ENCODE measurements at places on chromosomes 7 and 10.

DNA sequence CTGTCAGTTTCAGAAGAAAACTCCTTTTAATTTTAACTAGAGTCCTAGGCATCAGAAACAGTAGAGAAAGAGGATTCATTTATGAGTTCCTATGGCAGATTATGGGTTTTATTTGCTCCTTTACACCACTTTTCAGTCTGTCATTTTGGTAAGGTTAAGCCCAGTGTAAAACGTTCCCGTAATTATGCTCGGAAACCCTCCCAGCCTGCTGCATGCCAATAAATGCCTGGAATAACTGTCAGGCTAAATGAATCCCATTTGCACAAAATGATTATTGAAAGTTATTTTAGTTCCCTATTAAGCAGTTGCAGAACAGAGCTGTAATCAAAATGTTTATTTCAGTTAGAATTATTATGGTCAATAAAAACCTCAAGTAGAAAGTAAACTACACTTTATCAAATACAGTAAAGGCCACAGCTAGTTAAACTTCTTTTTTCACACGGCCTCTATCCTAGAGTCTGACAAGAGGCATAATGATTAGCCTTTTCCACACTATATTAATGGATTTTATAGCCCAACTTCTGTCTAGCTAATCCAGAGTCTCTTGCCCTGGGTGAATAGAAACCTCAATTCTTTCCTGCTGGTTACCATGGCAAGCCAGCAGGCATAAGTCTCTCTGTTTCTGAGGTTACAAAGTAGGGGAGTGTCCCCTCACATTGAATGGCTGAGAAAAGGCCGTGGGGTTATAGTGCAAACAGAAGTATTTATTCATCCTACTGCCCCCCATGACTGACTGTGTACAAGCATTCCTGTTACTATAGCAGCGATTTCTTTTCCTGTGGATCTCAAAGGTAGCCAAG is 80.8 kb upstream of the NPVF start:
- no peak for DNase-seq

GRCh38 chr10:131773370-131774343 is 127.2 kb upstream of the PPP2R2D start:
- DNase-seq, result no peak

- DNase-seq, result no peak
Measured at GRCh38 chr7:87116315-87116714, 35.9 kb upstream of the DMTF1 start.

DNA sequence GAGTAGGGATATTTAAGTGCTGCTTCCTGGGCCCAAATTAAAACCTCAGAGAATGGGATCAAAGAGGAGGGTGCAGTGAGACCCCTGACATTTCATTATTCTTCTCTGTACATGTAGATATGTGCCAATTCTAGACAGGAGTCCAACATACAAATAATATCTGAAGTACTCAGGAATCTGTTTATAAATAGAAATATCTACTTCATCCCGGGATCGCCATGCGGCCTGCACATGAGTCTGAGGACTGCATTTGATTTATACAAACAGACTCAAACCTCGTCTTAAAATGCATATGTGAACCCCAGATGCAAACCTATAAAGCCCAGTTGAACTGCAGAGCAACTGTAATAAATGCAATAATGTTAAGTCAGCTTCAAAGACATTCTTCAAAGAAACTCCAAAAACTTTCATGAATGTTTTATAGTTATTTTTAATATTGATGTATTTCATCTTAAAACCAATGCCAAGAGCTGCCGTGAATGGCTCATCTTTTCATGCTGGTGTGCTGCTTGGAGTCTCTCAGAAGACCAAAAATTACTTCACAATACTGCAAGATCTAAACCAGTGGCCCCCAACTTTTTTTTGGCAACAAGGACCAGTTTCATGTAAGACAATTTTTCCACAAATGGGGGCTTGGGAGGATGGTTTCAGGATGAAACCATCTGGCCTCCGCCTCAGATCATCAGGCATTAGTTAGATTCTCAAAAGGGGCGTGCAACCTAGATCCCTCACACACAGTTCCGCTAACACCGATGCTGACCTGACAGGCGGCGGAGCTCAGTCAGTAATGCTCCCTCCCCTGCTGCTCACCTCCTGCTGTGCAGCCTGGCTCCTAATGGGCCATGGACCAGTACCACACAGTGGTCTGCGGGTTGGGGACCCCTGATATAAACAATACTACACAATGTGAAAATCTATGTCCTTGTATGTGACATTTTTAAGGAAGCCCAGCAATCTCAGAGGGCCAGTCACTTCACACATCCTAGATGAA is 166.9 kb downstream of the PARD3 start:
- DNase-seq, result no peak

GRCh38 chr10:5038733-5039132 is 35.1 kb upstream of the AKR1C2 start:
- DNase-seq, result no peak

DNA sequence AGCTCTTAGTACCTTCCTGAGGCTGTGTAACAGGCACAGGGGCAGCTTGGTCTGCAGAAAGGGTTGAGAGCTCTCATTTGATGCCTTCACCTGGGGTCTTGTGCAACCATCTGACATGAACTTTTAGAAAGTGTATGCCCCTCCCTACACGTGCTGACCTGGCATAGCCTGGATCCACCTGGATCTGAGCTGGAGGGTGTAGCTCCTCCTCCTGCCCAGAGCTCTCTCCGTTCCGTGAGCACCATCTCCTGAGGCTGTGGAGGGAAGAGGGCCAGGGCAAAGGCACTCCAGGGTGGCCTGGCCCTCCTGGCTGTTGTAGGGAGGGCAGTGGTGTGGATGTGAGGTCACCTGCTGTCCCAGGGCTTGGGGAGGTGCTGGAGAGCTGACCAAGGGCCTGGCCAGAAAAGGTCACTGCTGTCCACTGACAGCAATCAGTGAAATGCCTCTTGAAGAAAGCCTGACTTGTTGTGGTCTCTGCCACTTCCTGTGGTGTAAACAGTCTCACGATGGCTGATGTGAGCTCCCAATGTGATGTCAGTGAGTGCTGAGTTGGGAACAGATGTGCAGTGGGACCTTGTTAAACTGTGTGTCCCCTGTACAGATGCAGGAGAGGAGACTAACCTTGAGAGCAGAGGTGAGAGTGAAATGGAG is 23.0 kb downstream of the AMZ1 start:
- no peak for DNase-seq

DNA sequence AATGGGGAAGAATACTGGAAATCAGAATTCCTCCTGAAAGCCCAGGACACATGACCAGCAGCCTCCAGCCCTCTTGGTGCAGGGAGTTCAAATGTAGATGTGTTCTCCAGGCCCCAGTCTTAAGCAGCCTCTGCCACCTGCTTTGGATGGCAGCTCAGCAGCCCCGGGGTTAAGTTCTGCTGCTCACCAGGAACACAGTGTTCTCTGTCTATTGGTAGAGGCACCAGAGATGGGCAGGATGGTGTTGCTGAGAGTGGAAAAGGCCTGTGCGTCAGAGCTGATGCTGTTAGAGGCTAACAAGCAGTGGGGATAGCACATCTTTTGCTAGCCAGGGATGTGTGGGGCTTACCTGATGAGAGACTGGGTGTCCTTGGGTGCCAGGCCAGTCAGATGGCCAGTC is 56.8 kb downstream of the PAX2 start:
- DNase-seq, result no peak

- DNase-seq, result no peak
Measured at GRCh38 chr10:3192856-3193635, 20.5 kb upstream of the PITRM1 start.

- no peak for DNase-seq
Measured at GRCh38 chr10:87177-88080, 38.3 kb upstream of the TUBB8 start.

GRCh38 chr7:101058355-101058754 is 26.9 kb upstream of the TRIM56 start:
- peak; percentile 9 for DNase-seq

DNA sequence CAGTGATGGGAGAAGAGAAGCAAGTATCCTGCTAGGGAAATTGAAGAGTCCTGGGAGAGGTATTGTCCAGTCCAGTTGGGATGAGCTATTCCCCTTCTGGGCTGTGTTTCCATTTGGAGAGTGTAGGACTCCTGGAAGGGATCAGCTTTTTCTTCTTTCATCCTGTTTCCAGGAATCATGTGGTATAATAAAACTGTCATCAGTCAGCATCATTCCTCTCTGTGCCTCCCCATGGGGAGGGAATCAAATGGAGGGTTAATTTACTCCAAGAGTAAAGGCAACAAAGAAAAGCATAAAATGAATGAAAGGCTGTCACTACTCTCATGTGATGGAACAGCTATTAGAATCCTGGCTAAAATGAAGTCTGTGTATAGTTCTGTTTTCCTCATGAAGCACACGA is 429.9 kb downstream of the SORCS3 start:
- no peak for DNase-seq

DNA sequence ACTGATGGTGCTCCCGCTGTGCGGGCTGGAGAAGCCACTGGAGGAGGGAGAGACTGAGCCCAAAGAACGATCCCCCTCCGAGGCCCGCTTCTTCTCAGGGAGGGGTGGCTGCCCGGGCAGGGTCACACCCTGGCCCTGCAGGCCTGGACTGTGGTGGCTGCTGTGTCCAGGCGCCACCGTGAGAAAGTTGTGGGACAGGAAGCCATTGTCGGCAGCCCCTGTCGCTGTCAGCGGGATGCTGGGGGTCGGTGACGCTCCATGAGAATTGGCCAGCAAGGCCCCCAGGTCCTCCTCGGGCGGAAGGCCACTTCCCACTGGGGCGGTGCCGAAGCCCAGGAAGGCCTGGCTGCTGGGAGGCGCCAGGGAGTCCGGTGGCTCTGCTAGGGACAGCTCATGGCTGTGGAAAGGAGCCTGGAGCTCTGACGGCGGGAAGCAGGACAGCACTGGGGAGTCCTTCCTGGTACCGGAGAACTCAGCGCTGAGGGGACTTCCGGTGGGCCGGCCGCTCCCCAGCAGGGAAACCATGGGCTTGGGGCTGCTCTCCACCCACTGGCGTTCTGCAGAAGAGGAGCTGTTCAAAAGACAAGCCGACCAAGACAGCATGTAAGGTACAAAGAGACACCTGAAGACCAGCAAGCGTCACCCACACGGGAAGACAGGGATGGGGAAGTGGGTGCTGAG is 278.8 kb downstream of the TNS3 start:
- no peak for DNase-seq

DNA sequence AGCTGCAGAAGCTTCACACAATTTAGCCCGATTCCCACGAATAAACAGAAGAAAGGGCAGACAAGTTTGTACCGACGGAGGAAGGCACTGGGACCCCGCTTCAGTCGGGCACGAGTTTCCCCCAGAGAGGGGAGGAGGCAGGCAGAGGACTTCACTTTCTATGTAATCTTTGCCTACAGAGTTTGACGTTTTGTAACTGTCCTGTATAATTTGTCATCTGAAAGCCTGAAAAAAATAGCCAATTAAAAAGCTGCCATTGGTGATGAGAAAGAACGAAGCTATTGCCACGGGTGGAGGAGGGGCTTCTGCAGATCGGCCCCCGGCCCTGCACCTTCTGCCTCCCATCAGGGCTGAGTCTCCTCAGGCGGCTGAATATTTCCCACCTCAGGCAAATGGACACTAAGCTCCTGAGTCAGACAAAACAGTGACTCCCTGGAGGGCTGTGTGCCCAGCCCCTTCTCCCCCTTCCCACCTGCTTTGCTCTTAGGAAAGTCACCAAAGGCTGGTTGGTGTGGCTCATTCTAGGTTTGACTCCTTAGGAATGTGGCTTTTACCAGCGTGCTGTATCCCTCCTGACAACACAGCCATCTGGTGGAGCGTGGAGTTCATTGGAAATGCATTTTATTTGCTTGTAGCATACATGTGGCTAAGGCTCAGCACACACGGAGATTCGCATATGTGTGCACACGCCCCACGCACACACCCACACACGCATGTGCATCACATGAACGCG is 117.4 kb downstream of the VIPR2 start:
- DNase-seq, result no peak

DNA sequence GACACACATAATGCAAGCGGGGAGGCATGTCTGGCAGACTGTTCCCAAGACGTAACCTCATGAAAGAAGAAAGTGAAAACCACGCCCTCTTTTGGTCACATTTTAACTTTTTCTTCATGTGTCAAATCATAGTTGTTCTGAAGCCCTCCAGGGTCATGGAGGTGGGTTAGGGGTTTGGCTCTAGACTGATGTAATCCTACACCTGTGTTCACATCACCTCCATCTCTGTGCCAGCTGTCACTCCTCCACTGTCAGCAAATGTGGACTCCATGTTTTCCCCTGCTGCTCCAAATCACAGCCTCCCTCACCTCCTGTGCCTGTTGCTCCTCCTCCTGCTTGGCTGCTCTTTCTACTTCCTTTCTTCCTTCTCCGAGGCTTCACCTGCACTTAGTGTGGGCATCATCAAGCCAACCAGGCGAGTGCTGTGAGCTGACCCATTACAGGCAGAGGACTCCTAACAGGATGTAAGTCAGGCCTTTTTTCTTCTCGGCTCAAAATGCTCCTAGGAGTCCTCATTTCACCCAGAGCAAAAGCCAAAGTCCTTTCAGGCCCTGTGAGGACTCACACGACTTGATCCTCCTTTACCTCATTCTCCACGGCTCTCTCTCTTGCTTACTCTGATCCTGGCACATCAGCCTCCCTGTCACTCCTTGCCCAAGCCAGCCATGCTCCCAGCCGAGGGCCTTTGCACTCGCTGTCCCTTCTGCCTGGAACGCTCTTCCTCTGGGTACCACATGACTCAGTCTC is 66.4 kb upstream of the IFRD1 start:
- DNase-seq, result no peak

- DNase-seq, result no peak
Measured at GRCh38 chr10:113222207-113222606, 272.2 kb downstream of the TCF7L2 start.

DNA sequence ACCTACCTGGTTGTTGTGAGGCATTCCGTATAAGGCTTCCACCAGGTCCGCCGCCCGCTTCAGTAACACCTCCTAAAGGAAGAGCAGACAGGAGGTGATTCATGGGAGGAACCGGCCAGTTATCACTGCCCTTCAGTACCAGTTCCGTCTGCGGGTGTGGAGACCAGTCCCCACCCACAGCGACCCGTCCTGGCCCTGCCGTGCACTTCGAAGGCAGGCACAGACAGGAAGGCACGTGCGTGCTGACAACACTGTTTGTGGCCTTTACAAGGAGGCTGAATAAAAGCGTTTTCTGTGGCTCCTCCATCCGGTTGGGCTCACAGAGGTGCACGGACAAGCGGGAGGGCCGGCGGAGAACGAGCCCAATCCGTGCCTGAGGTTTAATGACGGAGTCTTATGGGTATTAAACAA is 120.9 kb downstream of the EBF3 start:
- no peak for DNase-seq

DNA sequence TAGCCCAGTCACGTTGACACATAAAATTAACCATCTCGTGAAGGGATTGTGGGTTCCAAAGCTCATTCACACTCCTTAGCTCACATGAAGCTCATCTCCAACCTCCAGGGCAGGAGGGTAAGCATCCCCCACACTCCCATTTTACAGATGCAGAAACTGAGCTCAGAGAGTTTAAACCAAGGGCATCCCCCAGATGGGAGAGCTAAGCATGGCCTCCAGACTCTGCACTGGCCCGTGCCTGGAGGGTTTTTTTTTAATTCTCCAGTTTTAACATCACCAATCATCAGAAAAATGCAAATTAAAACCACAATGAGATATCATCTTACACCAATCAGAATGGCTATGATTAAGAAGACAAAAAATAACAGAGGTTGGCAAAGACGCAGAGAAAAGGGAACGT is 53.3 kb upstream of the TCF7L2 start:
- DNase-seq, result no peak
